ENCODE measurements at places on chromosomes 16 and 17.

DNA sequence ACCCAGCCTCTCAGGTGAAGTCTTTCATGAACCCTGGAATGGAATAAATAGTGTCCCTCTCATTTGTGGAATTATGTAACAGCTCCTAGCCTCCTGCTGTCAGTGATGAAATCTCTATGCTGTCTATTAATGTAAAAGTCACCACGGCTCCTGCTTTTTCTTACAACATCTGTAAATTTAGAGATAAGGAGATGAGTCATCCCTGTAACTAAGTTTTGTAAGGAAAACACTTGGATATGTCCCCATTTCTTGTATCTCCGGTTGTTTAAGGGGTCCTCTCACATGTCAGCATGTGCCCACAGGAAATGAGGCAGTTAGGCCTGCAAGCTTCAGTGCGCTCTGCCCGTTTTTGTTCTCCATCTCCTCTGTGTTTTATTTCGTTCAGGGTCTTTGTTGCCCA, 2.8 kb upstream of the NAT9 start:
- DNase-seq = peak; percentile 39

DNA sequence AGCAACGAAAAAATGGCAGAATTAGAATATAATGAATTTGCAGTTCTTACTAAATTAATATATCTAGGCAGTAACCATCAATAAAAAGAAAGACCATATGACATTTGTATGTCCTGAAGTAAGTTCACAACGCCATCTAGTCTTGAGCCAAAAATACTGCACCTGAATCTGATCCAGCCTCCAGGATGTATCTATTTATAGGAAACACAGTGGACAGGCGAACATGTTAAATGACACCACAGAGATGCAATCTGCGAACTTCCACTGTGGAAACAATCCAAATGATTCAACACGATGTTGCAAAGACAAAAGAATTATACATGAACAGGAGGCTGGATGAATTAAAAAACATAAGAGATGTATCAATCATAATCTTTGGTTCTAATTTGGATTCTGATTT, 197.6 kb downstream of the CDH13 start:
- no peak for DNase-seq

GRCh38 chr17:16467886-16468285, 24.1 kb downstream of the LRRC75A start:
- DNase-seq = no peak

GRCh38 chr16:83937922-83938885, 14.8 kb upstream of the OSGIN1 start:
- DNase-seq = peak; percentile 54

GRCh38 chr17:50722746-50723145, 3.3 kb downstream of the LUC7L3 start:
- no peak for DNase-seq

DNA sequence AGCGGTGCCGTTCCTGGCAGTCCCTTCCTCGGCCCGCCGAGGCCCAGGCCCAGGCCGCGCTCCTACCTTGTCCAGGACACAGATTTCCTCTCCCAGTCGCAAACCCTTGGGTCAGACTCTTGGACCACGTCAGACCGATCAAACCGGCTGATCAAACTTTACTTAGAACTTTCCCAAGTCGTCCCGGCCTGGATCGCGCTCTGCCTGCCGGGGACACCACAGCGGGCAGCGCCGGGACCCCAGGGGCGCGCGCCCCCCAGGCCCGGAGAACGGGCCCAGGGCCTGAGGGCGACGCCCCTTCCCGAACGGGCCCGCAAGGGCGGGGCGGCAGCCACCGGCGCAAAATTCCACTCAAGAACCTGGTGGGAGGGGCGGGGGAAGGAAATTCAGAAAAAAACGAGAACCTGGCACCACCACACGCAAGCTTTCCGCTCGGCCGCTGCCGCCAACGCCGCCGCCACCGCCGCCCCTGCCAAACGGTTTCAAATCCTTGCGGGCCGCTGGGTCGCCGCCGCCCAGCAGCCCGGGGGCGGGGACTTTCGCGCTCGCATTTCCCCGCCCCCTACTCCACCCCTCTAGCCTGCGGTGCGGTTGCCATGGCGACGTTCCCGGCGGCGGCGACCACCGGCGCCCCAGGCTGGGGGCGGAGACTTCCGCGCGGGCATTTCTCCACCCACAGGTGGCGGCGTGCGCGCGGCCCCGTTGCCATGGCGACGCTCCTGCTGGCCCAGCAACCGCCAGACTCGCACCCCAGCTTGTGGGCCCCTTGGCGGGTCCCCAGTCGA, at the start of gene CEP112:
TSS of gene CEP112 (minus strand) at position 541 of the 785 bp plus-strand sequence.
- DNase-seq = peak; percentile 93

GRCh38 chr17:48283411-48283810, 146.6 kb downstream of the SKAP1 start:
- no peak for DNase-seq

DNA sequence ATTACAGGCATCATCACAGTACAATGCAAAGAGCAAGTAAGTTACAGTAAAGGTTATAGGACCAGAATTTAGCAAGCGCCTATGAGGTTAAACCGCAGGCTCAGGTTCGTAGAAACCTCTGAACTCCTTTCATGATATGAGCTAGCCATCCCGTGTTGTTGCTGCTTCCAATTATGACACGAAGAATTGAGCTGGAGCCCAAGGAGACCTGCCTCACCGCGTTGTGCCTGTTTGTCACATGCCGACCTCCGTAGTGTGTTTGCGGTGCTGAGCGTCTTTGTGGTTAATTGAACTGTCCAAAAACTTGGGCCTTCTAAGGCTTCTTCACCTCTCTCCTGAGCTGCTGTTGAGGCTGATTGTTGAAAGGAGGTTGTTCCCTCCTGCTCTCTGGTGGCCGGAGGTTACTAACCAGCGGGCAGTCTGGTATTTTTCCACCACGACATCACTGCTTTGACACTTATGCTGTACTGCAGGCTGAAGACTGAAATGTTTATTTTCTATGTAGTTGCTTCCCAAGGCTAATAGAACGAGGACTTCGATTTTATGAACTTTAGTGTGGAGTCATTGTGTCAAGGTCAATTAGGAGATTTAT, 67.5 kb downstream of the SEC14L1 start:
- DNase-seq = peak; percentile 89

GRCh38 chr17:28536532-28537218, 15.7 kb downstream of the UNC119 start:
- peak; percentile 82 for DNase-seq

DNA sequence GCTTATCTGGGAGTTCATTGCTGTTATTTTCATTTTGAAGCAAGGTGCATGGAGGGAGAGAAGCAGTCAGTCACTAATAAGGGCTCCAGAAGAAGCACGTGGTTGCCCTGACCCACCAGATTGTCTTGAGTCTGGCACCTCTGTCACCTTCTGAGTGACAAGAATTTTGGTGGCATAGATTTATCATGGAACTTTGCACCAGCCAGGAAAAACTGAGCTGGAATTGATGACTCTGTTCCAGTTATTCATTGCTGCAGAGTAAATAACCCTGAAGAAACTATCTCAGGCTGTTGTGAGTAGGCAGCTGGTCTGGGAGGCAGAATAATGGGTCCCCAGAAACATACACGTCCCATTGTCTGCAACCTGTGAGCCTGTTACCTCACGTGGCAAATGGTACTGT, 44.8 kb downstream of the HSD17B2 start:
- no peak for DNase-seq

- no peak for DNase-seq
These were observed 411.7 kb downstream of the UTP18 start for GRCh38 chr17:51672065-51672464.

- no peak for DNase-seq
These were observed 228.9 kb upstream of the TNRC6C start for GRCh38 chr17:77729587-77729986.

DNA sequence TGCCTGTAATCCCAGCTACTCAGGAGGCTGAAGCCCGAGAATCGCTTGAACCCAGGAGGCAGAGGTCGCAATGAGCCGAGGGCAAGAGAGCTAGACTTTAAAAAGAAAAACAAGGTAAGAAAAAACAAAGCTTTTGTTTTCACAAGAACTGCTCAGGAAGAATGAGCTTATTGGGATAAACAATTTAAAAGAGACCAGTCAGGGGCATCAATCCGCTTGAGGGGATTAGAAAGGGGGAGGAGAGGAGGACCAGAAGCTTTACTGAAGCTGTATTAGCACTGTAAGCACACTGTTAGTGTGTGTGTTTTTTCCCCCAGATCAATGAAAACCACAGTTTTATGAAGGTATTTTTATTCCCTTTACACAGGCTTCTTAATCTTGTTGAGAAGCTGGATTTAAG, 8.8 kb downstream of the TMEM170A start:
- no peak for DNase-seq

DNA sequence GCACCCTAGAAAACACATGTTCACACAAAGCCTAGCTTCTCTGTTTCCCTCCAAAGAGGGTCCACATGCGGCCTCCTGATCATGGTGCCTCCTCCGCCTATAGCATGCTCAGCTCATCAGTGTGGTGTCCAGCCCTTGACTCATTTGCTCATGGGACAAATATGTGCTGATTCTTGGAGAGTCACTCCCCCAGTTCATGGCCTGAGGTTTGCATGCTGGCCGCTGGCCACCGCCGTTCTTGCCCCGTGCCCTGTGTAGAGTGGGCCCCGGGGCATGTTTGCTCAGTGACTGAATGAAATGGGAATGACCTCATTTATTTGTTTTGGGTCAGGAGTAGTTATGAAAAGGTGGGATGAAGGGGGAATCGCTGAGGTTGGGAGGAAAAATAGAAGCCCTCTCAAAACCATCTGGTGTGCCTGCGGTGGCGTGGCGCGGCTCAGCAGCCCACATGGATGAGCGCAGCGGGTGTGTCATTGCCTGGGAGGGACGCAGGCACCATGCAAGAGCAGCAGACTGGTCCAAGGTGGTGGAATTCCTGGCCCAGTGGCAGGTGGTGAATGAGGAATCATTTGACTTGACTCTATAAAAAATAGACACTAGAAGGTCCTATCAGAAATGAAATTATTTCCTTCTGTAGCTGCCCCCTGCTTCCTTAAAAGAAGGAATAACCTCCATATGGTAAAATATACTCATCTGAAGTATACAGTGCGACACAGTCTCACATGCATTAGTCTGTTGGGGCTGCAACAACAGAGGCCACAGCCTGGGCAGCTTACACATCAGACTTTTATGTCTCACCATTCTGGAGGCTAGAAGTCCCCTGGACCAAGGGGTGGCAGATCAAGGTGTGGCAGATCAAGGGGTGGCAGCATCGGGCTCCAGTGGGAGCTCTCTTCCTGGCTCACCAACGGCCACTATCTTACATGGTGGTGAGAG, 31.7 kb downstream of the CRISPLD2 start:
- DNase-seq = peak; percentile 98

GRCh38 chr17:3836551-3836950, 9.5 kb downstream of the NCBP3 start:
- DNase-seq = no peak

DNA sequence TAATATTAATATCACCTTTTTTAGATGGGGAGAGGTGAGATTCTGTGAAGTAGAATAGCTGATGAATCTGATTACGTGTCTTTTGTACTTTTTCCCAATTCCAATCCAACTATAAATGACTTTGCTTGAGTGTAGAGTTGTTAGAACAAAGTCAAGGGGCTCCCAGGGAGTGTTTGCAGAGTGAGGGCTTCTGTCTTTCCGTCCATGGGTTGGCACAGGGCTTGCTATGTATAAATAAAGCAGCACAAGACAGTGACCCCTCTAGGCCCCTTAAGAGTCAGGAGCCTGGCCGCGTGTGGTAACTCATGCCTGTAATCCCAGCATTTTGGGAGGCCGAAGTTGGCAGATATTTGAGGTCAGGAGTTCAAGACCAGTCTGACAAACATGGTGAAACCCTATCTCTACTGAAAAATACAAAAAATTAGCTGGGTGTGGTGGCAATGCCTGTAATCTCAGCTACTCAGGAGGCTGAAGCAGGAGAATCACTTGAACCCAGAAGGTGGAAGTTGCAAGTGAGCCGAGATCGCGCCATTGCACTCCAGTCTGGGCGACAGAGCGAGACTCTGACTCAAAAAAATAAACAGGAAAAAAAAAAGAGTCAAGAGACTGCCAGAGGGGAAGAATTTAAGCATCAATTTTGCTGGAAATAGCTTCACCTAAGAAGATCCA, 127.9 kb upstream of the HS3ST3A1 start:
- DNase-seq = no peak

DNA sequence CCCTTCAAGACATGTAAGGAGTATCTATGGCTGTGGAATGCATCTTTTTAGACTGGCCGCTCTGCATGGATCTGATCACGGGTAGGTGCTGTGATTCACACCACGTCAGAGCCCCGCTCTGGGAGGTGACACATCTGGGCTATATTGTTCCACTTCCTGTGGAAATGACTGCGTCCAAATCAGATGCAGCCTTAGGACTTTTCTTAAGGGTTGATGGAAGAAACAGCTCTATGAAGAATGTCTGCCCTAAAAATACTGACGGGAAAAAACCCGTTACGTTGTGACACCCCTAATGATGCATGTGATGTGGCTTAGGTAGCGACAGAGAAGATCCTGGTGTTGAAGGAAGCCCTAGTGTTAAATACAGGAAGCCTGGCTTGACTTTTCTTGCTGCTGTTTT, 12.2 kb downstream of the BANP start:
- DNase-seq = peak; percentile 96

DNA sequence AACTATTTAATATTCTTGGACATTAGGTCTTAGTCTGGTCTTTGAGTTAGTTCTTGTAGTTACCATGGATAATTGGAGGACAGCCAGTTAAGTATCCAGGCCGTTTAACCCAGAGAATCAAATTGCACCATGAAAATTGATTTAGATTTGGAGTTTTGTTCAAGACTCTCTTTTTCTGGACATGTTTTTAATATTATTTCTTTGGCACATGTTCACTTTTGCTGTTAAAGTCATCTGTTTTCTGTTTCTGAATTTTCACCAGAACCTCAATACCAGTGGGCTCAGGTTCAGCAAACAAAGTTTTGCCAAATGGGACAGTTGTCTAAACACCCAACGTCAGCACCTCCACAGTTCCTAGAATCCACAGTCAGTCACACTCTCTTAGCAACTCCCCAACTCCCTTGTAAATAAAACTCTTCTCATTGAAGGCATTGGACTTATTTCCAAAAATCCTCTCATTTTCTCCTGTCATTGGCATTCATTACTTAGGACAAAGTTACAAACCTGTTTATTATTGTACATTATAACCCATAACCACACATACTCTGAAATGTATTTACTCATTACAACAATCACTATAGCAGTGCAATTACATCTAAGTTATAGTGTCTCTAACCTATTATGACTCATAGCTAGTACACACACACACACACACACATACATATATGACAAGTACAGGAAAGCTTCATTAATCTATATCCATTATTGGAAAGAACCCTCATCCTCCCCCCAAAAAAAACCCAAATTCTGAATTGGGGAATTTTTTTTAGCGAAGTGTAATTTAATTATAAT, 33.5 kb upstream of the DNAH9 start:
- no peak for DNase-seq
